ENCODE measurements at places on chromosomes 4 and X. TPM values are rescaled to one million over a fixed set of nuclear protein-coding genes. Genes with fewer than 3 reads are reported as not detected.

DNA sequence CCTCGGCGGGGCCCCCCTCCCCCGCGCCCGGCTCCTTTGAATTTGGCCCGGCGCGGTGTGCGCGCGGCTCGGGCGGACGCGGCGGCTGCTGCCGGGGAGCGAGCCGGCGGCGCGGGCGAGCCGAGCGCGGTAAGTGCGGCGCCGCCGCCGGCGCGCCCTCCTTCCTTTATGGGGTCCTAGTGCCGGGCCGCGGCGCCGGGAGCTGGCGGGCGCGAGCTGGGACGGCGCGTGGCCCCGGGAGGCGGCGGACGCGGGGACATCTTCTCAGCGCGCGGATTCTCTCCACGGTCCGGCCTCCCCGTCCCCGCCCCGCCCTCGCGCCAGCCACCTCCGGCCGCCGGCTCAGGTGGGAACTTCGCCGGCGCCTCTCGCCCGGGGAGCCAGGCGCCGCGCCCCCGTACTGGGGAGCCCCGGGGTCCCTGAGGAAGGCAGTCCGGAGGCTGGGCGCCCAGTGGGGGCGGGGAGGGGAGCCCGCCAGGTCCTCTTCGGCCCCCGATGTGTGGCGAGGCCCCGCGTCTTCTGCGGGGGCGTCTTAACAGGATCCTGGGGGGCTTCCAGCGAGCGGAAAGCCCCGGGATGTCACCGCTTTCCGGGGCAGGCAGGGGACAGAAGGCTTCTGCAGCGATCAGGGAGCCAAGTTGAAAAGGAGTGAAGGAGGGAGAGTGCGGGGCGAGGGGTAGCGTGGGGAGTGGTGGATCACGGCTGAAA is 98.4 kb upstream of the TENM3 start:
- peaks cover 16% of the 10 kb centered on the region for H3K27me3 ChIP-seq
- no peak for DNase-seq
- H3K4me1 ChIP-seq = peaks cover 5% of the 10 kb centered on the region
- no peaks in the 10 kb centered on the region for H3K36me3 ChIP-seq
- no peak overlapping the region for H3K4me3 ChIP-seq

DNA sequence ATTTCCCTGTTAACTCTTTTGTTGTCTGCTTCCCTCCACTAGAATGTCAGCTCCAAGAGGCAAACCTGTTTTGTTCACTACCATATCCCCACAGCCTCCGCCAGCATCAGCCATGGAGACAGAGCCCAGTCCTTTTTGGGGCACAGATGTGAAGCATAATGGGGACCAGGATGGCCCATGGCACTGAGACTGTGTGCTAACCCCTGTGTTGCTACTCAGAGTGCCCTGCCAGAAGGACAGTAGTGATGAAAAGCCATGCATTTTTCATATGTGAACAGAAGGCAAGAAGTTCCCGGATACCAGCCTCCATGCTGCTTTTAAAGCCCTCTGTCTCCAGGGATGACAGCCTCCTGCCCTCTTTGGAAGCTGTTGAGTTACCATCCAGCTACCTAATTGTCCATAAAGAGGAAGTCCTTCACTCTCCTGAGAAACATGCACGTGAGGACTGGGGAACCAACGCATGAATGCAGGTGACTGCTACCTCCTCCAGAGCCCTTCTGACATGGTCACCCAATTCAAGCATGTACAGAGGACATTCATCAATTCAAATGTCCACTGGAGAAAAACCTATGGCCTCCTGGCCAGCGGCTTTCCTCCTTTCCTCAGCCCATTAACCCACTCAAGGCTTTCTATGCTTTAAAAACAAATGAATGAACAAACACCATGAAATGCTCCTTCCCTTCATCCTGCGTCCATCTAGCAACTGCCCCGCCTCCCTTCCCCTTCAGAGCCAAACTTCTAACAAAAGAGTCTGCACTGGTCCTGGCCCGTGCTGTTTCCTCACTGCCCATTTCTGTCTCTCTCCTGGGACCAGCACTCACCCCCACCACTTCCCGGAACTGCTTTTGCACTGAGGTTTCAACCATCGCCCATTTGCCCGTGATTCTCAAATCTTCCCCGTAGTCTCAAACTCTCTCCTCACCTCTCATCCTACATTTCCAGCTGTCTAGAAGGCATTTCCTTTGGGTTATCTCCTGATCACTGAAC is 18.0 kb downstream of the PNMA6F start:
- no peak overlapping the region for H3K4me3 ChIP-seq
- H3K27ac ChIP-seq = no peak overlapping the region
- H3K4me1 ChIP-seq = no peaks in the 10 kb centered on the region
- no peaks in the 10 kb centered on the region for H3K36me3 ChIP-seq

DNA sequence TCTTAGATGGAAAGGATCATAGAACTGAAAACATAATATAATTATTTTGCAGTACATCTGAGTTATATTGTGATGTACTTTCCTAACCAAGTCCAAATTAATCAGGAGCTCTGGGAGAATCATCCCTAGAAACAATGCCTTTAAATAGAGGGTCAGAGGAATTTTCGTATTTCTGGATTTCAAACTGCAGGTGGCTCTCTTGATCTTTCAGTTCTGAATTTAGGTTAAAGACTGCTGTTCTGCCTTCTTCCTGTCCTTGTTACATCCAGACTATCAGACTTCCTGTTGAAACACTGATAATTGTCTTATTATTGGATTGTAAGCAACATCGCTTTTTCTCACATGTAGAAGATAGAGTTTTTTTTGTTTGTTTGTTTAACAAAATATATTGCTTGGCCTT is 142.7 kb downstream of the RPA4 start:
- H3K27me3 ChIP-seq = no peaks in the 10 kb centered on the region
- H3K4me3 ChIP-seq = no peak overlapping the region
- H3K27ac ChIP-seq = no peak overlapping the region
- no peak for DNase-seq
- no peaks in the 10 kb centered on the region for H3K36me3 ChIP-seq

GRCh38 chr4:99921174-99921573 is 25.2 kb downstream of the DNAJB14 start:
- no peak overlapping the region for H3K4me3 ChIP-seq
- H3K36me3 ChIP-seq = peaks cover 52% of the 10 kb centered on the region
- no peaks in the 10 kb centered on the region for H3K27me3 ChIP-seq
- H3K27ac ChIP-seq = no peak overlapping the region

DNA sequence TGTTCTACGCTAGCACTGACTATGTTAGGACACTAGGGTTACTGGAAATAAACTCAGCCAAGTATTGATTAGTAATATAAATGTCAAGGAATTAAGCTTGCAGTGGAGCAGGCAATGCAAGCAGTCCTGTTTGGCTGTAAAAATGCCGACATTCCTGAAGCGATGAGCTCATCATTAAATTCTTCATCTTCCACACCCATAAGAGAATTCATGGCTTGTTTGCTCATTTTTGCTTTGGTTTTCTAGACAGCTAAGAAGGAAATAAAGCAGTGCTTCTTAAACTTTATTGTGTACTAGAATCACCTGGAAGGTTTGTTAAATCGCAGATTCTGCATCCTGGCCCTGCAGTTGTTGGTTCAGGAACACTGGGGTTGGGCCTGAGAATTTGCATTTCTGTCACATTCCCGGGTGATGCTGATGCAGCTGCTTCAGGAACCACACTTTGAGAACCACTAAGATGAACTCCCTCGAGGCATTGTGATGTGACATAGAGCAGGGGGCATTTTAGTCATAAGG is 17.8 kb downstream of the ANXA3 start:
- no peak for DNase-seq
- H3K4me3 ChIP-seq = no peak overlapping the region
- H3K27me3 ChIP-seq = peaks cover 16% of the 10 kb centered on the region
- H3K36me3 ChIP-seq = no peaks in the 10 kb centered on the region
- H3K27ac ChIP-seq = no peak overlapping the region

DNA sequence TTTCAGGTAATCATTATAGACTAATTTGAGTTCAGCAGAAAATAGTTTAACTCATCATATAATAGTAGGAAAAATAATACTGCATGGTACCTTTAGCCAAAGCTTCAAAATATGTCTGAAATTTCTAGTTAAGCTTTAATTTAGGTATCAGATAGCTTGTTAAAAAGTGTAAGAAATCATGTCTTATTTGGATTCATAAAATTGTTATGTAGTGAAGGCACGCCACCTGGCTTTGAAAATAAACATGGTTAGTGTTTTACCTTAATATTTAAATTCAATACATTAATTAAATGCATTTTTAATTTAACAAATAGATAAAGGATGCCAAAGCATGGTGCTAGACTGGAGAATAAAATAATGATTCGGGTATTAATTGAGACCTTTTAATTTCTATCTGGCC is 211.4 kb downstream of the FSTL5 start:
- no peaks in the 10 kb centered on the region for H3K36me3 ChIP-seq
- H3K4me1 ChIP-seq = no peaks in the 10 kb centered on the region
- no peak overlapping the region for H3K27ac ChIP-seq
- H3K4me3 ChIP-seq = no peak overlapping the region
- no peak for DNase-seq

GRCh38 chr4:127357765-127358164 is 275.0 kb upstream of the INTU start:
- no peaks in the 10 kb centered on the region for H3K36me3 ChIP-seq
- no peak overlapping the region for H3K27ac ChIP-seq
- no peaks in the 10 kb centered on the region for H3K4me1 ChIP-seq
- H3K4me3 ChIP-seq = no peak overlapping the region

GRCh38 chr4:183554878-183555585 is 50.2 kb downstream of the ING2 start:
- no peak for DNase-seq
- no peak overlapping the region for H3K4me3 ChIP-seq
- no peaks in the 10 kb centered on the region for H3K4me1 ChIP-seq
- H3K27ac ChIP-seq = no peak overlapping the region
- H3K36me3 ChIP-seq = no peaks in the 10 kb centered on the region
- peaks cover 2% of the 10 kb centered on the region for H3K27me3 ChIP-seq

GRCh38 chr4:157222771-157223160 is 2.2 kb downstream of the GRIA2 start:
- DNase-seq = no peak
- no peak overlapping the region for H3K4me3 ChIP-seq
- no peak overlapping the region for H3K27ac ChIP-seq
- no peaks in the 10 kb centered on the region for H3K4me1 ChIP-seq

- no peaks in the 10 kb centered on the region for H3K36me3 ChIP-seq
- peaks cover 6% of the 10 kb centered on the region for H3K4me1 ChIP-seq
- no peak overlapping the region for H3K4me3 ChIP-seq
- no peak for DNase-seq
- peaks cover 4% of the 10 kb centered on the region for H3K27me3 ChIP-seq
These were observed 1.4 kb upstream of the SORCS2 start for GRCh38 chr4:7190691-7191545.

DNA sequence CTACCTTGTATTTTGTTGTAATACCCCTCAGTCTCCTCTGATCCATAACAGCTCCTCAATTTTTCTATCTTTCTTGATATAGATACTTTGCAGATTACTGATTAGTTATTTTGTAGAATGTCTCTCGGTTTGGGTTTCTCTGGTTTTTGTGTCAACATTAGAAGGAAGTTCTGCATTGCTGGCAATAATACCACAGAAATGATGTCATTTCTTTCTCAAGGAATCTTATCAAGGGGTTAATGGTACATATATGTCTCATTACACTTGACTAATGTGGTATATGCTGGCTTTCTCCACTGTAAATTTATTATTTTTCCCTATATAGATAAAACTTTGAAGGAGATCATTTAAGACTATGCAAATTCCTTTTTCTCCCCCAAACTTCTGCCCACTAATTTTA is 183.6 kb upstream of the DKK2 start:
- H3K27me3 ChIP-seq = no peaks in the 10 kb centered on the region
- no peaks in the 10 kb centered on the region for H3K36me3 ChIP-seq
- DNase-seq = no peak
- H3K27ac ChIP-seq = no peak overlapping the region
- no peak overlapping the region for H3K4me3 ChIP-seq

DNA sequence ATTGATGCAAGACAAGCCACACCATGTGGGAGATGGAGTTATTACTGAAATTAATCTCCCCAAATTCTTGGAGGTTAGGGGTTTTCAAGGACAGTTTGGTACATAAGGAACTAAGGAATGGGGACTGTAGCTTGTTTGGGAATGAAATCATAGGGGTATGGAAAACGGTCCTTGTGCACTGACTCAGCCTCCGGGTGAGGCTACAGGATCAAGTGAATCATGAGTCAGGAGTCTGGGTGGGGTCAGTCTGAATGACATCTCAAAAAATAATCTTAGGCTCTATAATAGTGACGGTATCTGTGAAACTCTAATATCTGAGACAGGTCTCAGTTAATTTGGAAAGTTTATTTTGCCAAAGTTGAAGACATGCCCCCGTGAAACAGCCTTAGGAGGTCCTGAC is 128.5 kb upstream of the CYSLTR1 start:
- H3K4me3 ChIP-seq = no peak overlapping the region
- H3K36me3 ChIP-seq = no peaks in the 10 kb centered on the region
- no peak for DNase-seq
- H3K27ac ChIP-seq = no peak overlapping the region
- no peaks in the 10 kb centered on the region for H3K4me1 ChIP-seq

DNA sequence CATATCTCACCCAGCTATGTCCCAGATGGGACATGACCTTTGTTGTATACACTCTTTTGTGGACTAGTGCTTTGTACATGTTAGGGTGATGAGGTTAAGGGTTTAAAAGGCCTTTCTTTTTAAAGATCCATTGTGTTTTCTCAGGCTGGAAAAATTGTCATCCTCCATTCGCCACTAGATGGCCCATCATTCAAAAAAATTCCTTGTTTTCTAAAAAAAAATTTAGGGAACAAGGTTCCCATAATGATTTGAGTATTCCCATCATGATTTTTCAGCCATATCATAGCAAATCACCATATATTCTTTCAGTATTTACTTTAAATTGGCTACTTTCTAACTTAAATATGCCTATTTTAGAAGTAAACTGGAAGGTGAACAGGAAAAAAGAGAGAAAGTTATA is 91.9 kb upstream of the TMEM164 start:
- no peak overlapping the region for H3K27ac ChIP-seq
- H3K4me3 ChIP-seq = no peak overlapping the region

DNA sequence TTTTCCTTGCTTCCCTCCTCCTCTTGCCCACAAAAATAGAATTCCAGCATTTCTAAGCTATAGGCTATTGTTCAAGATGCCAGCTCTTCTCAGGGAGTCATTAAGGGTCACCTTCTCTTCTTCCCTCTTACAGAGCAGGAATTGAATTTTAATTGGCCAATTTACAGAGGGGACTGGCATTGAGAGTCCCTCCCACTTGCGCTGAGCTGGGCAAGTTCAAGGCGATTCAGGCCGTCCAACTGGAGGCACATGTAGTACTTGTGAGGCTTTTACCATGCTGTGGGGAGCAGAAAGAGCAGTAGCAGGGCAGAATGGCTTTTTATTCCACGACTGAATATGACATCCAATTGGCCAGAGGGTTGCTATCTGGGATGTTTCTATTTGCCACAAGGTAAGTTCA is 181.9 kb downstream of the SOWAHB start:
- peaks cover 11% of the 10 kb centered on the region for H3K27me3 ChIP-seq
- no peak overlapping the region for H3K27ac ChIP-seq
- no peaks in the 10 kb centered on the region for H3K4me1 ChIP-seq
- no peak for DNase-seq

- H3K4me1 ChIP-seq = no peaks in the 10 kb centered on the region
- no peak for DNase-seq
- no peak overlapping the region for H3K4me3 ChIP-seq
- no peak overlapping the region for H3K27ac ChIP-seq
These were observed 31.7 kb downstream of the ZNF275 start for GRCh38 chrX:153365670-153366069.

GRCh38 chr4:34643476-34643875 is 1600.8 kb downstream of the ARAP2 start:
- H3K27me3 ChIP-seq = no peaks in the 10 kb centered on the region
- DNase-seq = no peak
- no peaks in the 10 kb centered on the region for H3K4me1 ChIP-seq
- H3K36me3 ChIP-seq = no peaks in the 10 kb centered on the region
- H3K4me3 ChIP-seq = no peak overlapping the region

The LRIT3 gene
- total RNA-seq = 0.25 TPM

The LRRC66 gene
- total RNA-seq = 0.37 TPM

The SGCB gene
- 6.1 TPM for total RNA-seq
